ENCODE measurements at places on chromosomes 2 and 18.
A peak's percentile ranks its signal among the peaks of the same experiment; 100 is the strongest.

- no peak for DNase-seq
Measured at GRCh38 chr18:23485386-23485785, 17.9 kb upstream of the RMC1 start.

DNA sequence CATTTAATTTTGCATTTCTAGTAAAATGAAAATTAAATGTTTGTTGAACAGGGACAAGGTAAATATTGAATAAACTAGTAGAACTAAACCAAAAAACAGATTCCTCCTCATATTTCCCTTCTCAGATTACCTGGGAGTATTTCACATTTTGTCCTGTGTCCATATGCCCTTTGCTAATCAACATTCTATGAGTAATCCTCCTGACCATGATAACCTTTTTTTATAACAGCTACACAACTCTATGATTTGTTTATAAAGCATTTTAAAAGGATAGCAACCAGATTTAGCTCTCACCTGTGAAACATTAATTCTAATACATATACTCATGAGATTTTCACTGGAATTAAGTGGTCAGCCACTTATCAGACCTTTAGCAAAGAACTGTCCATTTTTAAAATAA, 7.1 kb upstream of the DSG2 start:
- no peak for DNase-seq

DNA sequence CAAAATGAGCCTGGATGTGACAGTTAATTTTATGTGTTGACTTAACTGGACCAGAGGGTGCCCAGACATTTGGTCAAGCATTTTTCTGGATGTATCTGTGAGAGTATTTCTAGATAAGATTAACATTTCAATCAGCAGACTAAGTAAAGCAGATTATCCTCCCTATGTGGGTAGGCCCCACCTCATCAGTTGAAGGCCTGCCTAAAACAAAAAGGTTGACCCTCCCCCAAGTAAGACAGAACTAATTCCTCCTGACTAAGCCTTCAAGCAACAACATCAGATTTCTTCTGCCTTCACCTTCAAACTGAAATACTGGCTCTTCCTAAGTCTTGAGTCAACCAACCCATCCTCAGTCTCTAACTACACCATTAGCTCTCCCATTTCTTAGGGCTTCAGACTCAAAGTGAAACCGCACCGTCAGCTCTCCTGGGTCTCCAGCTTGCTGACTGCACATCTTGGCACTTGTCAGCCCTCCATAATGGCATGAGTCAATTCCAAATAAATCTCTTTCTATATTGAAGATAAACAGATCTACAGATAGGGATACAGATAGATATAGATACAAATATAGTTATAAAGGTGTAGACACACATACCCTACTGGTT, 47.9 kb downstream of the MEMO1 start:
- no peak for DNase-seq

DNA sequence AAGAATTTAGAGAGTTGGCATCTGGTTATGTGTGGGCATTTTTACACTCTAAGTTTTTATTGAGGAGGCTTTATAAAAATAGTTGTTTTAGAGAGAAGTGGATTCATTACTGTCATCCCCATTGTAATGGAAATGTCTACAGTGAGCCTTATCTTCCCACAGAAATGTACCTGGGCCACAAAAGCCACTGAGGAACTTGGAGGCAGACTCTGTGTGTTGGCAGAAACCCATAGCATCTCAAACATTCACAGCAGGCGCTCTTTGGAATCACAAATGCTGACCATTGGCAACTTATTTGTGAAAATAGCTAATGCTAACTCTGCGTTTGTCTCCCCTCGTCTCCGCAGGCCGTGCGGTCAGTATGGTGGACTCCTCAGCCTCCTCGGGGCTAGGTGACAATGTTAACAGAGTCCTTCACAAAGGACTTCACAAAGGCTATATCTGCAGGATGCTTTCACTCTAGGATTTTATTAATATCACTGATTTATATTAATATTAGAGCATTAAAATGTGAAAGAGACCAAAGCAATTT, 689.1 kb upstream of the POU3F3 start:
- DNase-seq: no peak

DNA sequence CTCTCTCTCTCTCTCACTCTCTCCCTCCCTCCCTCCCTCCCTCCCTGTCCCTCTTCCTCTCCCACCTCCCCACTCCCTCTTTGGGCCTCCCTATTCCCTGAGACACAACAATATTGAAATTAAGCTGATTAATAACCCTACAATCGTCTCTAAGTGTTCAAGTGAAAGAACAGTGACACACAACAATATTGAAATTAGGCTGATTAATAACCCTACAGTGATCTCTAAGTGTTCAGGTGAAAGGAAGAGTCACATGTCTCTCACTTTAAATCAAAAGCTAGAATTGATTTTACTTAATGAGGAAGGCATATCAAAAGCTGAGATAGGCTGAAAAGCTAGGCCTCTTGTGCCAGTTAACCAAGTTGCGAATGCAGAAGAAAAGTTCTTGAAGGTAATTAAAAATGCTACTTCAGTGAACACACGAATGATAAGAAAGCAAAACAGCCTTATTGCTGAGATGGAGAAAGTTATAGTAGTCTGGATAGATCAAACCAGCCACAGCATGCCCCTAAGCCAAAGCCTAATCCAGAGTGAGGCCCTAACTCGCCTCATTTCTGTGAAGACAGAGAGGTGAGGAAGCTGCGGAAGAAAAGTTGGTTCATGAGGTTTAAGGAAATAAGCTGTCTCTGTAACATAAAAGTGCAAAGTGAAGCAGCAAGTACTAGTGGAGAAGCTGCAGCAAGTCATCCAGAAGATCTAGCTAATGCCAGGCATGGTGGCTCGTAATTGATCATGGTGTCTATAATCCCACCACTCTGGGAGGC, 21.3 kb downstream of the MALT1 start:
- DNase-seq: no peak

- no peak for DNase-seq
Measured at GRCh38 chr2:52416340-52416739, 1351.3 kb upstream of the CHAC2 start.

GRCh38 chr18:48408727-48409590, at the start of gene ZBTB7C:
TSS of gene ZBTB7C (minus strand) at chr18:48409383.
- DNase-seq: peak; percentile 20

All from activated B cell treated with CpG ODN at 0.5 μM for 24 hours (primary cell).